Upper lobe of left lung (tissue), 6 donors: ENCODE measurements at places on chromosomes 16 and 17.

- DNase-seq, result no peak
These were observed 79.0 kb upstream of the CDH11 start for GRCh38 chr16:65200857-65201256.

DNA sequence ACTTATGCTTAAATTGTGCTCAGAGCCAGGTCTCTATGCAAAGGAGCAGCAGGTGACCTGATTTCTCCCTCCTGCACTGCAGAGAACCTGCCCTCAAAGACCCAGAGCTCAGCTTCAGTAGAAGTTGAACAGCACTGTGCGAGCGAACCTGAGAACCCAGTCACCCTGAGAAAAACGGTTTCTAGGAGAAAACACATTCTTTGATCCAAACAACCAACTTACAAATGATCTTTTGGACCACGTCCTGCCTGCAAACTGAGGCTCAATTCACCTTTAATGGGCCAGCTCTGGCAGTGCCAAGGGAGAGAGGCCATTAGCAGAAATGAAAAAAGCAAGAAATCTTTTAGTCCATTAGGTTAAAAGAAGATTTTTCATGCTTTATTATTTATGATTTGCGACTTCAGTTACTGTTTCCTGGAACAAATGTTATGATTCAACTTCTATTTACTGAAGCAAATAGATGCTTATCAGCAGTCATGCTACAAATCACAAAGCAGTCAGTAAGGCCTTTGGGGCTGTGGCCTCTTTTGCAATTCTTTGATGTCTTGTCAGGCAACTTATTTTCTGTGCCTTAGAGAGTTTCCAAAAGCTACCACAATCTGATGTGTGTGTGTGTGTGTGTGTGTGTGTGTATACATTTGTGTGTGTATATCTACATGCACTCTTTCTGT is 65.7 kb upstream of the LRRC37A3 start:
- DNase-seq, result no peak

- no peak for DNase-seq
These were observed at the start of gene PRCD for GRCh38 chr17:76539631-76540271. TSS of gene PRCD (plus strand) at chr17:76540044. CDS start at chr17:76540142, 98 bp downstream.

- DNase-seq, result no peak
These were observed 181.5 kb upstream of the MON1B start for GRCh38 chr16:77009453-77009852.

DNA sequence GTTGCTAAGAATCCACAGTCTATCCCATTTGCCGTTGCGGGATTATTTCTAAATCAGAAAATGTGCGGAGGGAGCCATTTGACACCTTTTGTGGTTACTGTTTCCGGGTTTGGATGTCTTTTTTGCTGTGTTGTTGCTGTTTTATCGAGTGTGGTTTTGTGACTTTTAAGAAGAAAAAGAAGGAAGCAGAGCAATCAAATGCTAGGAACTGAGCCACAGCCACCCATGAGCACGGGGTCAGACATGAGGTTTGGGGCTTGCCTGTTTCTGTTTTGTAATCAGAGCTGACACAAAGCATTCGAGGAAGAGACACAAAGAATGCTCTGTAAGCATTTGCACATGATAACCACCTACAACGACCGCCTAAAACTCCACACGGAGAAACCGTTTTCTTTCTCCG is 53.1 kb upstream of the CHMP6 start:
- no peak for DNase-seq

- no peak for DNase-seq
These were observed 56.4 kb downstream of the MPRIP start for GRCh38 chr17:17098551-17099179.

GRCh38 chr16:58034774-58035173 is 9.2 kb downstream of the MMP15 start:
- DNase-seq, result no peak

- DNase-seq, result peak; percentile 64
These were observed 55.4 kb upstream of the ACSF3 start for GRCh38 chr16:89038221-89038721.

GRCh38 chr17:80297996-80298560 is 37.4 kb downstream of the RNF213 start:
- DNase-seq, result no peak

DNA sequence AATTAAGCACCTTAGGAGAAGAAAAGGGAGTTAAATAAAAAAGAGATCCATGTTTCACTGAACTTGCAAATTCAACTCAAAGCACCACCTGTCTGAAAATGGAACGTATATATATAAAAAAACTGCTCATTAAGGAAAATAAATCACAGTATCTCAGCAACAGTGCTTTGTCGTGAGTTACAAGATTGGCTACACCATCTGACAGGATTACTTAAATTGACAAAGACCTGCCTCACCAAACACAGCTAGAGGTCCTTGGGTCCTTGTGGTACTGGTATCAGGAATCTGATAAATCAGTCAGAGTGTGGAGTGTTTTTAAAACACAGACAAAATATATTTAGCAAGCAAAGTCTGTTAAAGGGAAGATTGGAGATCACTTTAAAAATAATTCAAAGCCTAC is 63.9 kb downstream of the KANSL1 start:
- DNase-seq, result no peak

GRCh38 chr16:73142053-73142854 is 94.3 kb upstream of the ZFHX3 start:
- DNase-seq, result no peak

- DNase-seq, result peak; percentile 64
These were observed 1.7 kb upstream of the PRSS21 start for GRCh38 chr16:2815299-2815771.

- DNase-seq, result no peak
These were observed 25.8 kb upstream of the AKTIP start for GRCh38 chr16:53528797-53529196.

DNA sequence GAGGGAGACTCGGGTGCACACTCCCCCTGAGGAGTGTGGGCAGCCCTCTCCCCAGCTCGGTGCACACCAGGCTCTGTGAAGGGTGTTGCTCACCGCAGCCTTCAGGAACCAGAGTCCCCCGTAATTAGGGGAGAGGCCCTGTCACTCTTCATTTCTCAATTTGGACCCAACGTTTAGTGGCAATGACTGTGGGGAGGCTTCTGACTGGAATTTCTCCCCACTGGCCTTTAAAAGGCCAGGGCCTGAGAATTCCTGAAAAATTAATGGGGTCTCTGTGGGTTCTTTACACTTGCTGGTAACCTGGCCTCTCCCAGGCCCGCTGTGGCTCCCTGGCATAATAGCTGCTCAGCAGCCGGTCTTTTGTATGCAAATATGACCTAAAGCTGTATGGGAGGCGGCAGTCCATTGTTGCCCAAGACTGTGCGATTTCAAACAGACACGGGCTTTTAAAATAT is 209.7 kb downstream of the MSI2 start:
- DNase-seq, result no peak

GRCh38 chr17:7633093-7633492 is 3.2 kb downstream of the SHBG start:
- DNase-seq, result no peak

- no peak for DNase-seq
These were observed 3.8 kb upstream of the SYT17 start for GRCh38 chr16:19164285-19164684.

- peak; percentile 91 for DNase-seq
These were observed 1.2 kb downstream of the TMEM95 start for GRCh38 chr17:7356072-7356549.

- no peak for DNase-seq
These were observed 31.5 kb downstream of the PIPOX start for GRCh38 chr17:29074488-29074887.

DNA sequence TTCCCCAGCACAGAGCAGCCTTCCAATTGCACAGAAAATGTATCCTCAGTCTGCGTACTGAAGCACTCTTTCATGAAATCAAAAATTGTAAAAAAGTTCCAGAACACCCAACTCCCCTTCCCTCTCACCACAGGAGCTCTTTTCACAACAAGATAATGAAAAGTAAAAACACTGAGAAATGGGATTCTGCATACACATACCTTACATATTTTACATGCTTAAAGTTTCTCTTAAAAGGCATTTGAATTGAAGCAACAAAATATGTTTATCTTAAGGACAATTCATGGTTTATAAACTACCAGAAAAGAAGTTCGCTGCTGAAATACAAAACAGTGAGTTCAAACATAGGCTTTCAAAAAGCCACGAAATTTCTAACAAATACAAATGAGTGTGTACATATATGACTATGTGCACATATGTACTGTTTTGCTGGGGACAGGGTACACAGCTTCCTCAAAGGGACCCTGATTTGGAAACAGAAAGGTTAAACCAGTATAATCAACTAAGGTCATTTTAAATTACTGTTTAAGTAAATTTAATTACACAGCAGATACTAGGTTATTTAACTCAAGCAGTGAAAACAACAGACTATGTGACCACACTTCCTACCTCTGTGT is 33.8 kb downstream of the COG1 start:
- DNase-seq, result no peak

GRCh38 chr17:50499270-50499669 is 9.0 kb upstream of the MYCBPAP start:
- no peak for DNase-seq

DNA sequence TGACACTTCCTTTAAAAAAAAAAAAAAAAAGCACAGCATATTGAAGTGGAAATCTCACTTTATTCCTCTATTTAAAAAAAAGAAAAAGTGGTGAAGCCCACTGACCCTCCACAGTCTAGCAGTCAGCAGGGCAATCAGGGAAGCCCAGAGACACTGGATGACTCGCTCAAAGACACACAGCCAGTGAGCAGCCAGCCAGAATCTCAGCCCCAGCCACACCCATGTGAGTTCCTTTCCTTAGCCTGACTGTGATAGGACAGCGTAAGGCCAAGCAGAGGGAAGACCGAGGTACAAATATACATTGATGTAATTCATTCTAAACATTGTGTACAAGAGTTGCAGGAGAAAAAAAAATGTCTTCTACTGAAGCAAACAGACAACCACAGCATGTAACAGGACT is 22.5 kb downstream of the XPO6 start:
- DNase-seq, result no peak

DNA sequence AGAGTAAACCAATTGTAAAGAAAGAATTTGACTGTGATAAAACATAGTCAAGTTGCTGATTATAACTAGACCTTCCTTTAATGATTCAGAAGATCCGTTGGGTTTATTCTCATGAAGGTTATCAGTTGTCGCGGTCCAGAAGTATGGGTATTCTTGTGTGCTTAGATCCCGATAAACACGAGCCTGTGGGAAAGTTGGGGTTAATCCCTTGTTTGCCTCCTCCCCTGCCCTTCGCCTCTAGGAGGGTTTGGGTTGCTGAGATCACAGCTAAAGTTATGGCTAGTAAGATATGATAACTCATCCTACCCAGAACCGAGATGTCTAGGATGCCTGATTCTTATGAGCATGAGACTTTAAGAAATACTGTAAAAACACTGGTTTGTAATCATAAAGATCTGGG is 66.8 kb downstream of the GPRC5B start:
- DNase-seq, result no peak

GRCh38 chr17:56707312-56708219 is 114.1 kb downstream of the NOG start:
- DNase-seq, result no peak

GRCh38 chr16:57711-58110 is 4.1 kb downstream of the SNRNP25 start:
- no peak for DNase-seq

GRCh38 chr16:57635266-57636097 is 7.1 kb downstream of the ADGRG1 start:
- DNase-seq, result no peak

DNA sequence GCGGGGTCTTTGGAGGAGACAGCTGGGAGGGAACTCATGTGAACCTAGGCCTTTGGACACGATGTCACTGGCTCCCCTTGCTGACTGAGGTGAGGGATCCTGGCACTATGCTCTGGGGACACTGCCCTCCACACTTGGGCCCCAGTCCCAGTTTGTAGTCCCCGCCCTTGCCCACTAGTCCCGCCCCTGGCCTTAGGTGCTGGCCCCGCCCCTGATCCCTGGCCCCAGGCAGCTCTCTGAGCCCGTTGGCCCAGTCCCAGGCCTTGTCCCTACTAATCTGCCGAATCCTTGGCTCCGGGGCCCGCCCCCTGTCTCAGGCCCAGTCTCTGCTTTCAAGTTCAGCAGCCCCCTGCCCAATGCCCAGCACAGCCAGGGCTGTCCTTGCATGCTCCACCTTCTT is 61.0 kb downstream of the SMPD3 start:
- peak; percentile 49 for DNase-seq

GRCh38 chr17:45893725-45894021 is 681 bp upstream of the MAPT start:
- no peak for DNase-seq

GRCh38 chr17:59439262-59439661 is 107.8 kb downstream of the YPEL2 start:
- DNase-seq, result no peak

DNA sequence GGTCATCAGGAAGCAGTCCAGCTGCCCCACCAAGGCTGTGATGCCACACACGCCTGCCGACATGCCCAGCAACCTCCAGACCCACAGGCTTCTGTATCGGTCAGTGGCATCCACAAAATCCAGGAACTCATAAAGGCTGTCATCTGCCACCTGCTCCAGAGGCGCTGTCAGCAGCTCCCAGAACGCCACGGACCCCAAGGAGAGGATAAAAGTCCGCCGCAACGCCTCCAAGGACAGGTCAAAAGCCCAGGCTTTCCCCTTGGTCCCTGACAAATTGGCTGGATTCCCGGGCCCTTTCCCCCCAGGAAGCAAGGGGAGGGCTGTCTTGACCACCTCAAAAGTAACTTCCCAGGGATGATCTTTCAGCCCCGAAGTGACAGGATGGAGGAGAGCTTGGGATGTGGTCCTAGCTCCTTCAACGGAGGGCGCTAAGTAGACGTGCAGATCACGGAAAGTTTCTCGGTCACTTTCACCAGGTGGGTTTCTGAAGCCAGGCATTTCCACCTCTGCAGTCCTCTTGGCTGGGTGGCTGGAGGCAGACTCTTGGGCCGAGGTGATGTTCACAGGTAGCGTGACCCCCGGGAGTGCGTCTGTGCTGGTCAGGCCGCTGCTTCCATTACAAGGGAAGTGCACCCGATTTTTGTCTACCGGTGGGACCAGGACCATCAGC is 854 bp downstream of the MFSD6L start:
- DNase-seq, result no peak

DNA sequence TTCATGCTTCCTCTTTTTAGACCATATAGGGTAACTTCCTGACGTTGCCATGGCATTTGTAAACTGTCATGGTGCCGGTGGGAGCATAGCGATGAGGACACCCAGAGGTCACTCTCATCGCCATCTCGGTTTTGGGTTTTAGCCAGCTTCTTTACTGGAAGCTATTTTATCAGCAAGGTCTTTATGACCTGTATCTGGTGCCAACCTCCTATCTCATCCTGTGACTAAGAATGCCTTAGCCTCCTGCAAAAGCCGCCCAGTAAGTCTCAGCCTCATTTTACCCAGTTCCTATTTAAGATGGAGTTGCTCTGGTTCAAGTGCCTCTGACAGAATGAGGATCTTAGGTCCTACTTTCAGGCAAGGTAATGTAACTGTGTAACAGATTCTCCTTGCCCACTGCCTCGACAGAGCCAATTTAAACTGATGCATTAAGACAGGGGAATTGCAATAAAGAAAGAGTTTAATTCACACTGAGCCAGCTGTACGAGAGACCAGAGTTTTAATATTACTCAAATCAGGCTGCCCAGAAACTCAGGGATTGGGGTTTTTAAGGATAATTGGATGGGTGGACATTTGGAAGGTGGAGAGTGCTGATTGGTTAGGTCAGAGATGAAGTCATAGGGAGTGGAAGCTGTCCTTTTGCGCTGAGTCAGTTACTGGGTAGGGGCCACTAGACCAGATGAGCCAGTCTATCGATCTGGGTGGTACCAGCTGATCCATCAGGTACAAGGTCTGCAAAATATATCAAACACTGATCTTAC is 59.9 kb upstream of the ATF7IP2 start:
- no peak for DNase-seq
